Smooth muscle cell of the pulmonary artery (primary cell): ENCODE measurements at places on chromosomes 6 and 20. TPM values are rescaled to one million over a fixed set of nuclear protein-coding genes. Genes with fewer than 3 reads are reported as not detected.

Gene CCM2L
- 0.07 TPM in 1 of 2 replicates, not detected in the other for total RNA-seq

Gene FAM217A
- total RNA-seq, result not detected in 2 replicates

Gene DTNBP1
- total RNA-seq, result 10.6 and 11.2 TPM in 2 replicates

Gene SSTR4
- total RNA-seq, result 0.07 TPM in 1 of 2 replicates, not detected in the other

Gene SLC29A1
- total RNA-seq, result 19.1 and 28.1 TPM in 2 replicates

Gene MCCD1
- total RNA-seq, result not detected in 2 replicates

Gene C20orf144
- total RNA-seq, result 0.03 TPM in 1 of 2 replicates, not detected in the other
